Esophagus squamous epithelium (tissue), 5 donors: ENCODE measurements at places on chromosomes 11 and 22.

DNA sequence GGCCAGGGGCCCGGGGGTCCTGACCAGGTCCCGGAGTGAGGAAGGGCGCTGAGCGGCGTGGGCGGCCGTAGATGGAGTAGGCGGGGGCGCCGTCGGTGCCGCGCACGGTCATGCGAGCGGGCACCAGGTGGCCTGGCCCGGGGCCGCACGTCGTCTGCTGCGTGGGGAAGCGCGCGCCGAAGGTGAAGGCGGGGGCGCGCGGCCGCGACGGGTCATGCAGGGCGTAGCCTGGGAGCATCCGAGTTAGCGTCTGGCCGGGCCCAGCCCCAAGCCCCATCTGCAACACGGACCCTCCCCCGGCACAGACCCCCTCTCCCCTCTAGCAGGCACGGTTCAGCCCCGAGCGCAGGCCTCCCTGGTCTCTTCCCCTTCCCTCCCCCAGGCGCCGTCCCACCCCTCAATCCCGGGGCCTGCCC is 1.7 kb upstream of the TYMP start:
- no peak for DNase-seq

GRCh38 chr11:32099516-32099915 is 8.6 kb downstream of the RCN1 start:
- no peak for DNase-seq

- DNase-seq = no peak
Measured at GRCh38 chr11:44509296-44509695, 56.2 kb upstream of the CD82 start.

GRCh38 chr11:92211576-92212167 is 12.9 kb upstream of the FAT3 start:
- DNase-seq = no peak

DNA sequence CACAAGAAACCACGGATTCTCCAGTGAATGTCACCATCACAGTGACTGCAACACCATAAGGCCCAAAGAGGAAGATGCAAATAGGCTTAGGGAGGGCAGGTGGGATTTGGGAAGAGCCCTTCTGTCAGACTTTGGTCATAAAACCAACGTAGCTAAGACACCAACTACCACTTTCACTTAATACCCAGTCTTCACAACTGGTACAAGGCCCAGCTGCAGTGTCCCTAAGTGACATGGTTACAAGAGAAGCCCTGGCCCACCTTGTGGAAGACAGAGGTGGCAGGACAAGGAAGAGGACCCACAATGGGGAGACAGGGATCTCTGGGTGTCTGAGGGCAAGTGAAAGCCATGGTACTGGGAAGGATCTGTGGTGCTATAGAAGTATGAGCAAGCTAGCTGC is 10.0 kb downstream of the VSIG10L2 start:
- DNase-seq = no peak

DNA sequence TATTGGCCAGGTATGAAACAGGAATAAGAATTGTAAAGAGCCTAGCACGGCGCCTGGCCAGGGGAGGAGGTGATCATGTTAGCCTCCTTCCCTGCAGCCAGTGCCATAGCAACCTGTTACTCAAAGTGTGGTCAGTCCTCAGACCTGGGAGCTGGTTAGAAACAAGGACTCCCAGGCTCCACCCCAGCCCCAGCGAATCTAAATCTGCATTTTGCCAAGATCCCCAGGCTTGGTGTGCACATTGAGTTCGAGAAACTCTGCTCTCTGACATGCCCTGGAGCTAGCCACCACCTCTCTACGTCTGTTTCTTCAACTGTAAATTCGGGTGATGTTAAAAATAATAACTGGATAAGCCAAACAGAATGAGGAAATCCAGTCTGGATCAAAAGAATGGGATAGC is 56.1 kb upstream of the ALX4 start:
- DNase-seq = no peak

- no peak for DNase-seq
Measured at GRCh38 chr11:33910958-33911339, 19.1 kb upstream of the LMO2 start.

DNA sequence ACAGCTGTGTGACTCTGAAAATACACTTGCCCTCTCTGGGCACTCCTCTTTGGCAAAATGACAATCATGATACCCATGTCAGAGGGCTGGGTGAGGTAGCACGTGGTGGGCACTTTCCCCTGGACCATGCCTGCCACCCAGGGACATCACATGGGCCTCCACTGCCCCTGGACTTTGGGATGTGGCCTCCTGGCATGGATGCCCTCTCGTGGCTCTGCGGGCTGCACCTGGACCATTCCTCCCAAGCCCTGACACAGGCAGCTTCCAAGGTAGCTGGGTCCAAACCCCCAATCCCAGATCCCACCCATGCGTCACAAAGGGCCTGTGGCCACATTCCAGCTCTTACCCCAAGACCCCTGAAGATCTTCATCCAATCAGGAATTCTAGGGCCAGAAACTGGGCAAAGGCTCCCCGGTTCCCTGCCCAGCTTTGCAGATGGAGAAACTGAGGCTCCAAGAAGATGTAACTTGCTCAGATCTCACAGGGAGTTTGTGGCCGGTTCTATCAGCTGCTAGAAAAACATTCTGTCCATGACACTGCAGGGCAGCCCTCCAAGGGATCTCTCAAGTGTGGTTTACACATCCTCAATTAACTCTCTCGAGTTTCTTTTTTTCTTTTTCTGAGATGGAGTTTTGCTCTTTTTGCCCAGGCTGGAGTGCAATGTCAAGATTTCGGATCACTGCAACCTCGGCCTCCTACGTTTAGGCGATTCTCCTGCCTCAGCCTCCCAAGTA is 35.4 kb upstream of the CYB5R3 start:
- DNase-seq = no peak

- no peak for DNase-seq
Measured at GRCh38 chr11:101912823-101913284, 2.0 kb upstream of the CEP126 start.
